ENCODE measurements at places on chromosomes 12 and 14. TPM values are rescaled to one million over a fixed set of nuclear protein-coding genes. Genes with fewer than 3 reads are reported as not detected.

The SOAT2 gene
- not detected for total RNA-seq

The L2HGDH gene
- total RNA-seq, result 11.3 TPM

The TTC6 gene
- not detected for total RNA-seq

The ACOT6 gene
- not detected for total RNA-seq

The KRT6C gene
- not detected for total RNA-seq

The SYNDIG1L gene
- 0.11 TPM for total RNA-seq

The COX8C gene
- 1.3 TPM for total RNA-seq

The NTF3 gene
- 0.99 TPM for total RNA-seq

The RAN gene
- 246 TPM for total RNA-seq

The TMEM132D gene
- total RNA-seq, result not detected

The CRACR2A gene
- total RNA-seq, result 7.6 TPM

Measured in left ventricle myocardium inferior (tissue), 1 donor.